SJSA1 (cell line): ENCODE measurements at places on chromosomes 1 and 21. TPM values are rescaled to one million over a fixed set of nuclear protein-coding genes. Genes with fewer than 3 reads are reported as not detected.

Gene LCE6A
- not detected in 2 replicates for total RNA-seq

Gene BLACAT1
- not detected in 2 replicates for total RNA-seq

Gene SPRR2E
- not detected in 2 replicates for total RNA-seq

Gene HCRTR1
- not detected in 2 replicates for total RNA-seq

Gene AMIGO1
- total RNA-seq = 0.41 and 0.55 TPM in 2 replicates

Gene HJV
- not detected in 2 replicates for total RNA-seq

Gene ECM1
- total RNA-seq = 22.7 and 43.4 TPM in 2 replicates

Gene KRTAP19-1
- not detected in 2 replicates for total RNA-seq

Gene RYR2
- total RNA-seq = not detected in 2 replicates

- H3K4me3 ChIP-seq = no peak overlapping the region
- H3K27ac ChIP-seq = no peak overlapping the region
- no peak for DNase-seq
- H3K4me1 ChIP-seq = no peaks in the 10 kb centered on the region
- peaks cover 93% of the 10 kb centered on the region for H3K36me3 ChIP-seq
Measured at GRCh38 chr1:40267767-40268187, 9.7 kb downstream of the ZMPSTE24 start.

DNA sequence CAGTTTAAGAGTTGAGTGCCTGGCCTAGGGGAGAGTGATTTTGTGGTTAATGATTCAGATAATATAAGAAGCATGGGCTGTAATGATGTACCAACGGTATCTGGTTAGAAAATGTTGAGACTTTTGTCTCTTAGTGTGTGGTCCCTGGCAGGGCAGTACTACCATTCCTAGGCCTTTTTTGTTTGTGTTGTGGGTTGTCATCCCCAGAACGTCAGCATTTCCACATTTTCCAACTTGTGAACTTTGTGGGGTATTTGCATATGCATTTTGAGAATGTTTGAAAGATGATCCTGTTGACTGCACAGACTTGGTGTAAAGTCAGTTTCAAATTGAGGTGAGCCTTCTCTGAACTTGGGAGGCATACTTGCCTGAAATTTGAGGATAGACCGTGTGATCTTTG, 11.4 kb downstream of the NEK7 start:
- peak overlapping the region; percentile 64 for H3K27ac ChIP-seq
- H3K36me3 ChIP-seq = no peaks in the 10 kb centered on the region; the same call in 1 of the 2 replicates
- H3K4me3 ChIP-seq = no peak overlapping the region
- H3K27me3 ChIP-seq = no peaks in the 10 kb centered on the region
- DNase-seq = peak; percentile 94
- peaks cover 51% of the 10 kb centered on the region for H3K4me1 ChIP-seq

DNA sequence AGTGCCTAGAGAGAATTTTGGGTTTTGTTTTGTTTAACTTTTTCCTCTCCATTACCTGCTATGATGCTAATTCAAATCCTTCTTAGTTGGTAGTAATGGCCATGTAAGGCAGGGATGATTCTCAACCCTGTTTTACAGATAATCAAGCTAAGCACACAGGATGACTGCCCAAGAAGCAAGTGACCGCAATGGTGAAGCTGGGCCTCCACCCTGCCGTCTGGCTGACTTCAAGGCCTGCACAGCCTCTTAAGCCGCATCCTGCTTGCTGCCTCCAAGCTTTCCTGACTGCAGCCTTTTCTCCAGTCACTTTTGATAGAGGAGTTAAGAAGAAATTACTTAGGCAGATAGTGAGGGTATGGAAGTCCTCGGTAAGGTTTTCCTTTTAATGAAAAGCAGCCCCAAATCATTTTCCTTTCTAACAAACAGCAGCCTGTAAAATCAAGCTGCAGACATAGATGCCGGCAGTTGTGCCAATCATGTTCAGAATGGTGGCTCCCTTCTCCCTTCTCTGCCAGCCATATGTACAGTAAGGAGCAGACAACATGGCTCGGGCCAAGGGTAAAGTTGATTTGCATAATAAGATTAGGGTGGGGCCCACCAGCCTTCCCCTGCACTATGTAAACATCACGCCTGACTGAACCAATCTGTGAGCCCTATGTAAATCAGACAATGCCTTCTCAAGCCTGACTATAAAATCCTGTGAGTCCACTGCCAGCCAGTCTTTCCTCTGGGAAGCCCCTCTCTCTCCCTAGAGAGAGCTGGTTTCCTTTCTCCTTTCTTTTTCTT, 8.8 kb upstream of the CTBS start:
- H3K36me3 ChIP-seq = no peaks in the 10 kb centered on the region
- H3K27me3 ChIP-seq = no peaks in the 10 kb centered on the region
- no peak overlapping the region for H3K4me3 ChIP-seq
- 0 out of 2 replicates have a peak overlapping the region, but pooled peaks have one; percentile 5 for H3K27ac ChIP-seq
- peaks cover 13% of the 10 kb centered on the region for H3K4me1 ChIP-seq
- DNase-seq = peak; percentile 49

DNA sequence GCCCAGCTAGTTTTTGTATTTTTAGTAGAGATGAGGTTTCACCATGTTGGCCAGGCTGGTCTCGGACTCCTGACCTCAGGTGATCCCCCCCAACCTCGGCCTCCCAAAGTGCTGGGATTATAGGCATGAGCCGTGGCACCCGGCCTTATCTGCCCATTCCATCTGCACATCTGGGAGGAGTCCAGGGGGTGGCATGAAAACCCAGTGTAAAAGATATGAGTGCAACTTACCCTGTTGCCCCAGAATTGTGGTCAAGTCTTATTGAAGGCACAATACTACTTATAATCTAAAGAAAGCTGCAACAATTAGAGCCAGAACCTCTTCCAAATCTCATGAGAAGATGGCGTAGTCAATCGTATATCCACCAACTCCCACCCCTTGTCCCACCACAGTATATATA, 18.4 kb downstream of the CTXND2 start:
- H3K4me1 ChIP-seq = no peaks in the 10 kb centered on the region
- no peak overlapping the region for H3K27ac ChIP-seq
- H3K27me3 ChIP-seq = no peaks in the 10 kb centered on the region
- no peak overlapping the region for H3K4me3 ChIP-seq
- H3K36me3 ChIP-seq = no peaks in the 10 kb centered on the region

DNA sequence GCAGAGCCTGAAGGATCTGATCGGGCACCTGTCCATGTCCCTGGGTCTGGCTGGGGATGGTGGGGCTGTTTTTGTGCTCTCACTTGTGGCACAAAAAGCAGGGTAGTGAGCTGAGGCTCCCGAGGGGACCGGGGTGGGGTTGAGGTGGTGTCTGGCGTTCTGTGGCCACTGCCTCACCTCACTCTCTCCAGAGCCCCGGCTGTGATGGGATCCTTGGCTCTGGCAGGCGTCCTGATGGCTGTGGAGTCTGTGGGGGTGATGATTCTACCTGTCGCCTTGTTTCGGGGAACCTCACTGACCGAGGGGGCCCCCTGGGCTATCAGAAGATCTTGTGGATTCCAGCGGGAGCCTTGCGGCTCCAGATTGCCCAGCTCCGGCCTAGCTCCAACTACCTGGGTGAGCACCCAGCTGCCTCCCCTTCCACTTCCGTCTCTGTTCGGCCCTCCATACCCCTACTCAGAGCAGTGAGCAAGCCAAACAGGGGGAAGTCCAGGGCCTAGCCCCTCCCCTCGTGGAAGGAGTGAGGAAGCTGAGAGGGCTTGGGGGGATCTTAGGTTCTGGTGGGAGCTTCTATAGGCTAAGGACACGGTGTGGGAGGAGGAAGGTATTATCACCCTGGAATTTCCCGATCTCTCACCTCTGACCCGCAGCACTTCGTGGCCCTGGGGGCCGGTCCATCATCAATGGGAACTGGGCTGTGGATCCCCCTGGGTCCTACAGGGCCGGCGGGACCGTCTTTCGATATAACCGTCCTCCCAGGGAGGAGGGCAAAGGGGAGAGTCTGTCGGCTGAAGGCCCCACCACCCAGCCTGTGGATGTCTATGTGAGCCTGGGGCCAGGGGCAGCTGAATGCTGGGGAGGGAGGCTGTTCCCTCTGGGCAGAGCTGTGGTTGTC, 7.0 kb downstream of the ADAMTSL4 start:
- H3K36me3 ChIP-seq = no peaks in the 10 kb centered on the region
- no peak overlapping the region for H3K27ac ChIP-seq
- H3K4me3 ChIP-seq = no peak overlapping the region
- peaks cover 14% of the 10 kb centered on the region for H3K4me1 ChIP-seq
- no peak for DNase-seq

DNA sequence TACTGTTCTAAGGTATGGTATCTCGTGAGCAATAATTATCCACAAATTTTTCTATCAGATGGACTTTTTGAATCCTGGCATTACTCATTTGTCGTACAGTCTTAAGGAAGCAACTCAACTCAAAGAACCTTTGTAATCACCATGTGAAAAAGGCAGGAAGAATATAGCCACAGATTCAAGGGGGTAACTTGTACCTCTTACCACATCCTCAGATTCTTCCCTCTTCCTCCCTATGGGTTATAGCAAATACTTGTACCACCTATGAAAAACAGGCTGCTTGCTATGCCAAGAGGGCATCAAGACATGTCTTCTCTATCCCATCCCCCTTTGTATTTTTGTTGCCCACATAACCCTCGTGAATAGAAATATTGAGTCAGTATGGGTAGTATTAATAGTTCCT, 616.6 kb upstream of the USP24 start:
- H3K27me3 ChIP-seq = no peaks in the 10 kb centered on the region
- peaks cover 23% of the 10 kb centered on the region for H3K4me1 ChIP-seq
- H3K36me3 ChIP-seq = no peaks in the 10 kb centered on the region
- no peak overlapping the region for H3K27ac ChIP-seq

DNA sequence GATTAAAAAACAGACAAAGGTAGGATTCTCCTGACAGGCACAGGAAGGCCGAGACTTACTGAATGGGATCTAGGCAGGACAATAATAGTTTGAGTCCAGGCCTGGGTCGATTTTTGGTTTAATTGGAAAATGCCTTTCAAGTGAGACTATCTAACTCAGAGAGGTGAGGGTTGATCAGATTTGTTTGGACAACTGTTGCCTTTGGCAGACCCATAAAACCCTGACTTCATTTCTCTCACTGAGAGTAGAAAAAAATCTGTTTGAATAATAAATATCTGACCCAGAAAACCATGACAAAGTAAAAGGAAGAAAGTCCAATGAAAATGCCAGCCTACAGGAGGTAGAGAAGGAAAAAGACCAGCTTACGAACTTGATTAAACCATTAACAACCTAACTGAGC, 12.3 kb upstream of the SLC30A10 start:
- no peaks in the 10 kb centered on the region for H3K36me3 ChIP-seq
- no peaks in the 10 kb centered on the region for H3K27me3 ChIP-seq
- H3K4me1 ChIP-seq = no peaks in the 10 kb centered on the region
- DNase-seq = no peak

DNA sequence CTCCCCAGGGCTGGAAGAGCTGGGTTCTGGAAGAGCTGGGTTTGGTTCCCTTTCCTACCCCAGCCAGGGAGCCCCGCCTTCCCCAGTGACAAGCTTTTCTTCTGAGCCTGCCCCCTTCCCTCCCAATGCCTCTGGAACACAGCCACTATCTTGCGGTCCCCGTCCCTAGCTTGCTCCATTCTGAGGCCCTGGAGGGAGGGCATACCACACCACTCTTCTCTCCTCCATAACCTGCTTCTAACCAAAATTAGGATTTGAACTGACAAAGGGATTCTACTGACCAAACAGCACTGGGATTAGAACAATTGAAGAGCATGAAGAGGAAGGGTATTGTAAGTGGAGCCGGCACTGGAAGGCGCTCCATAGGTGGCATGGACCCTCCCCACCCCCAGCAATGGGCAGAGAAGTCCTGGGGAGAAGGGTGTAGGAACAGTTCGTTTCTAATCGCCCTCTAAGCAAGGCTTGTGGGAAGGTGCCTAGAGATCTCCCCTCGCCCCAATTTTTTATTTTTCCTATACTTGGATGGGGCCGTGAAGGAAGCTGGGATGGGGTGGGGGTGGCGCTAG, 690 bp downstream of the C1orf216 start:
- H3K4me3 ChIP-seq = peak overlapping the region; percentile 60
- peaks cover 37% of the 10 kb centered on the region for H3K36me3 ChIP-seq
- peak overlapping the region; percentile 59; the same call in 1 of the 2 replicates for H3K27ac ChIP-seq
- H3K27me3 ChIP-seq = no peaks in the 10 kb centered on the region

DNA sequence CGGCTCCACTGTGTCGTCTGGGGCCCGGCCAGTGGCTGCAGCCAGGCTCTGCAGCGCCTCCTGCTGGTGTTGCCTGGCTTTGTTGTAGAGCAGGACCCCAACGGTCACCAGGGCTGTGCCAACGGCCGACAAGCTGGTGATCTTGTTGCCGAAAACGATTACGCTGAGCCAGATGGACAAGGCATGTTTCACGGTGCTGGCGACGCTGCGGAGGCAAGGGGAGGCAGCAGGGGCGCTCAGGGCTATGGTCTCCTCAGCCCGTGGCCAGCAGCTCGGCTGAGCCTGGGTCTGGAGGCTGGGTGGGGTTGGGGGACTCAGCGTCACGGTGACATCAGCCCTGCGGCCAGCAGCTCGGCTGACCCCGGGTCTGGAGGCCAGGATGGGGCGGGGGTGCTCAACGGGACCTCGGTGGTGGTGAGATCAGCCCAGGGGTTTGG, 7.0 kb upstream of the CDK11B start:
- H3K27me3 ChIP-seq = no peaks in the 10 kb centered on the region
- DNase-seq = no peak
- no peak overlapping the region for H3K4me3 ChIP-seq
- peaks cover 9% of the 10 kb centered on the region for H3K4me1 ChIP-seq
- H3K27ac ChIP-seq = no peak overlapping the region

DNA sequence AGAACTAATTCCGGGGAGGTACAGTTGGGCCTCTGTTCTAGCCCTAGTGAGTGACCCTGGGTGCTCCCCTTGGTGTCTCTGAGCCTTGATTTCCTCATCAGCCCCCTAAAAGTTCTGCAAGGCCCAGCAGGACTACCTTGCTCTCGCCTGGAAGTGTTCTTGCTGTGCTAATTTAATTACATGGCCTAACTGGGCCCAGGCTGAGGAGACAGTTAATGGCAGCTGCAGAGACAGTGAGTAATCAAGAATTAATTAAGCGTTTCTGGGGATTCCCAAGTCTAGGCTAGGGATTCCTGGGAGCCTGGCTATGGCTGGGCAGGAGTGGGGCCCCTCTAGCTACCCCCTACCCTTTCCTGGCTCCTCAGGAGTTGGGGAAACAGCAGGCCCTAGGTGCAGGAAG, 24.7 kb upstream of the DMBX1 start:
- no peak overlapping the region for H3K4me3 ChIP-seq
- H3K27me3 ChIP-seq = peaks cover 13% of the 10 kb centered on the region
- no peak for DNase-seq
- no peaks in the 10 kb centered on the region for H3K36me3 ChIP-seq
- no peak overlapping the region for H3K27ac ChIP-seq
- peaks cover 17% of the 10 kb centered on the region for H3K4me1 ChIP-seq

GRCh38 chr1:198291036-198291435, 134.2 kb downstream of the NEK7 start:
- no peak for DNase-seq
- no peak overlapping the region for H3K27ac ChIP-seq
- peaks cover 9% of the 10 kb centered on the region for H3K4me1 ChIP-seq
- no peaks in the 10 kb centered on the region for H3K27me3 ChIP-seq

GRCh38 chr1:53259932-53260331, 21.6 kb upstream of the MAGOH start:
- H3K36me3 ChIP-seq = peaks cover 68% of the 10 kb centered on the region
- no peaks in the 10 kb centered on the region for H3K4me1 ChIP-seq
- no peak for DNase-seq
- H3K4me3 ChIP-seq = no peak overlapping the region

DNA sequence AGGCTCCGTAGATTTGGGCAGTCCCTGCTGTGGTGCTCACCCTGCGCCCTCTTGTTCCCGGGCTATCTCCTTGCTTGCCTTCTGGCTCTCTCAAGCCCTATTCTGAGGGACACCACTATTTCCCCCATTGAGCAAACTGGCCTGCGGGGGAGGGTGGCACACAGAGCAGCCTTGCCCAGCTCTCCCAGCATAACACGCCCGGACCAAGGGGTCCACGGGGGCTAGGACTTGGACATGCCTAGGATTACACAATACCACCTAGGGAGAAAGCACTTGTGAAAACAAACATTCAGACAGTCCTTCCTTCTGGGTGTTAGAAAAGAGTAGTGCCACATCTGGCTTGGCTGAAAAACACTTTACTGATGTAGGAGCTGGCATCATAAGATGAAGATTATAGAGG, 7.4 kb downstream of the TADA1 start:
- no peak overlapping the region for H3K4me3 ChIP-seq
- H3K36me3 ChIP-seq = peaks cover 37% of the 10 kb centered on the region
- DNase-seq = no peak
- peaks cover 6% of the 10 kb centered on the region for H3K4me1 ChIP-seq
- no peaks in the 10 kb centered on the region for H3K27me3 ChIP-seq
